ENCODE measurements at places on chromosomes 1 and 21.

DNA sequence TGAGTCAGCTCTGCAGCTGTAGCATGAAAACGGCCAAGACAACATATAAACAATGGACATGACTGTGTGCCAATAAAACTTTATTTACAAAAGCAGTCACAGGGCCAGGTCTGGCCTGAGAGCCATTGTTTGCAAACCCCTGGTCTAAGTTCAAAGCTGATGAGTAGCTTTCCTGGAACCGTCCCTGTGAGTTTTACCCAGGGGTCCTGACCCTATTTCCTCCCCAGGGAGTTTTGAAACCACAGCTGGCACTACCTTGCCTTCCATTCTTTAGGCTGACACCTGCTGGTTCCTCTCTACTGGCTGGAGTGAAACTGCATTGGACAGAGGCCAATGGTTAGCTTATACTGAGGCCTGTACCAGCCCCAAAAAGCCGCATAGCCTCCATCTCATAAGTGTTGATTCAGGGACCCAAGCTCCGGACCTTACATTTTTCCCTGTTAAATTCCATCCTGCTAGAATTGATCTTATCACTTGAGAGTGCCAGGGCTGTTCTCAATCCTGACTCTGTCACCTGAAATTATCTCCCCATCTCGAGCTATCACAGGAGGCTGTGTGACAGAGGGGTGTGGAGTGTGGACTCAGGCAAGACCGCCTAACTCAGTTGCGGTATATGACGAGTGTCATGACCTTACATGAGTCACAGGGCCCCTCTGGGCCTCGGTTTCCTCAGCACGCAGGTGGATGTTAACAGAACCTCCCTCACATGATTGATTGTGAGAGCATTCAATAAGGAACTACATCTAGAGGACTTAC is 343.6 kb downstream of the NPHP4 start:
- DNase-seq = no peak

- peak; percentile 89 for DNase-seq
These were observed 1.9 kb upstream of the ZSCAN20 start for GRCh38 chr1:33470495-33471012.

- no peak for DNase-seq
These were observed 2.3 kb downstream of the VASH2 start for GRCh38 chr1:212952641-212952976.

GRCh38 chr1:99122039-99122438 is 117.4 kb upstream of the PLPPR5 start:
- DNase-seq = no peak

GRCh38 chr1:6884652-6885153 is 99.4 kb downstream of the CAMTA1 start:
- no peak for DNase-seq

DNA sequence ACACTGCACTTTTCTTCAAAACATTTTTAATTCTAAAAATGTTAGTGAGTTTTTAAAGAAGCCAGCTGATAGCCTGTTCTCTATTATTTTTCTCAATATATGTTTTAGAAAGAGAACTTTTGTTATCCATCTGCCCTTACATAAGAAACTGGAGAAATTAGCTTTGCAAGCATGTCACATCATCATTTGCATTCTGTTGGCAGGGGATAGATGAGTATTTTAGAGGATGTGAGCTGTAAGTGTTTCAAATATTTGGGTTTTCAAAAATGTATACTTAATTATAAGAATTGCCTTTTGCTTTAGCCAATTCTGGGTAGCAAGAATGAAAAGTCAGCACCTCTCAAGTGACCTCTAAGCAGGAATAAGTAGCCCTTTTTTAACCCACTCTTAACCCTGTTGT is 7.4 kb downstream of the NFIA start:
- DNase-seq = no peak

GRCh38 chr21:46173573-46173972 is 10.7 kb downstream of the SPATC1L start:
- no peak for DNase-seq

GRCh38 chr1:50458507-50458906 is 35.3 kb upstream of the DMRTA2 start:
- DNase-seq = no peak

DNA sequence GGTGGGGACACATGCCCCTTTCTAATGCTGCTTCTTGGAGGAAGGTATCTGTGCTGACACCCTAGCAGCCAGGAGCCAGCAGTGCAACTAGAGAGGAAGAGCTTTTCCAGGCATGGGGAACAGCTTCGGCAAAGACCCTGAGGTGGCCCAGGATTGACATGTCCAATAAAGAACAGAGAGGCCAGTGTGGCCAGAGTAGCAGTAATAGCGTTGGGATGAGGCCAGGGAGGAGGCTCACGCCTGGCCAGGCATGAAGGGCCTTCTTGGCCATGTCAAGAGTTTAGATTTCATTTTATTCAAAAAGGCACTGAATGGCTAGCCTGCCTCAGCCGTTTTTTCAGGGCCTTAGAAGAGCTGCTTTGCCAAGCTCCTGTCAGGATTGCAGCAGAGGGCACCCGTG is 16.3 kb upstream of the ADAMTSL4 start:
- DNase-seq = no peak

- DNase-seq = peak; percentile 68
These were observed 8.0 kb upstream of the RLF start for GRCh38 chr1:40153073-40153770.

DNA sequence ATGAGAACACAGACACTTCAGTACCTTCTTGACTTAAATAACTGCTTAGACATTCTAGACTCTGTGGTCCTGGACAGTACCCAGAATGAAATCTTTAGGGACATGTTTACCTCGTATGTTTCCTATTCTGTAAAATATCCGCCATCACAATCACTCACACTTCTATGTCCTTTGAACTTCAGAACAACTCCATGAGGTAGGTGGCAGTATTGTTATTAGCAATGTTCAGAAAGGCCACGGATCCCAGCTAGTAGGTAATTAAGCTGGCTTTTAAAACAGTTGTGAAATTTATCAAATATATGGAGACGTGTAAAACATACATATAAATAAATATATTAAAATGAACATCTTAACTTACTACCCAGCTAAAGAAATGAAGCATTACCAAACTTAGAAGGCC is 83.4 kb downstream of the CACHD1 start:
- DNase-seq = no peak

GRCh38 chr1:39522661-39523567 is 31.5 kb downstream of the BMP8A start:
- DNase-seq = no peak

- peak; percentile 80 for DNase-seq
These were observed 70.0 kb downstream of the LMO4 start for GRCh38 chr1:87398641-87399040.

- no peak for DNase-seq
These were observed 11.2 kb downstream of the PDZK1IP1 start for GRCh38 chr1:47178654-47179016.

GRCh38 chr1:169779970-169780369 is 14.7 kb downstream of the METTL18 start:
- DNase-seq = peak; percentile 50

- DNase-seq = no peak
These were observed 82.7 kb downstream of the TAS1R2 start for GRCh38 chr1:18776777-18777176.

- DNase-seq = no peak
These were observed 150.3 kb downstream of the AMY1C start for GRCh38 chr1:103900005-103900404.

DNA sequence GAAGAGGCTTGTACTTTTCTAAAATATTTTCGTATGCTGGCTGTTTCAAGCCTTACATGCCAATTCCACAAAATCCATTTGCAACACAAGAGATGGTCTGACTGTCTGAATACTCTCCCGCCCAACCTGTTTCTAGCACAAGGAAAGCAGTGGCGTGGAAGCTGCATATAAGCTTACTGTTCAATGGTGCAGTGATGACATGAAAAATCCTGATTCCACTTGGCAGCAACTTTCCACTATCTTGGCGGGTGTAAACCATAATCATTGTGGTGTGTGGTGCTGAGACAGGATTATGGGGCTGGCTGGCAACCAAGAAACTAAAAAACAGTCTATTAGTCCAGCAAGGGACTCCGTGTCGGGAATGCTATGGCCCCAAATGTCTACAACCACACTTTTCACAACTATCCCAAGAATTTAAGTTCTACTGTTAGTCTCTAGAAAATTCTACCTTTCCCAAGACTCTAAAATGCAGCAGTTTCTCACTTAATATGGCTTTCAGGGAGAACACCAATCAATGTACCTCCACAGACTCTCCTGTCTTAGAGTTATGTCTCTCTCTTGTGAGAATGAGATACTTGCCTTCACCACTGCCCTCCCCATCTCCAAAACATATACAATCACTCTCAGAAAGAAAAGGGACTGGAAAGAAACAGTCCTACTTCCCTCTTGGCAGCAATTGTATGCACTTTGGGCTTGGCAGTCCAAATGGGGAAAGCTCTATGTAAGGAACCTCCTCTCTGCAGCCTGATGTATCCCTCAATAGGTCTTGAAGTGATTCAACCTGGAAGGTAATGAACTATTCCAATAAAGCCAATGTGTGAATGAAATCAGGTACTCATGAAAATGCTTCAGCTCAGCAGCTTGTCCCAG is 9.5 kb downstream of the COLGALT2 start:
- no peak for DNase-seq

- DNase-seq = no peak
These were observed 4.4 kb downstream of the HPCA start for GRCh38 chr1:32890516-32891240.

GRCh38 chr1:76135835-76136234 is 61.3 kb downstream of the ST6GALNAC3 start:
- DNase-seq = no peak

DNA sequence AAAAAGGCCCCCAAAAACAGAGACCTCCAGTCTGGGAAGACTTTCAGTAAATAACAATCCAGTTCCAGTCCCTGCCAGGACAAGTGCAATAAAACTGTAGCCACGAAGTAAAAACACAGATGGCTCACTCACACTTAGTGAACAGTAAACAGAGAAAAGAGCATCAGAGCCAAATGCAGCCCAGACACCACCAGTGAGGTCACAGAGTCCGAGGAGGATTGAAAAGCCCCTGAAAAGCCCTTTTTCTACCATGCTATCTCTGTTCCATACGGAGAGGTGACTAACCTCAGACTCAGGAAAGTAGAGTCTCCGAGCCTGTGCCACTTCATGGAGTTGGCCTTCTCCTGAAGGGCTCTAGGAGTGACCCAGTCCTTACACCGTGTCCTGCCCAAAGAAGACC is 84.5 kb downstream of the COLGALT2 start:
- no peak for DNase-seq

- no peak for DNase-seq
These were observed 105.4 kb upstream of the GORAB start for GRCh38 chr1:170426596-170426995.

DNA sequence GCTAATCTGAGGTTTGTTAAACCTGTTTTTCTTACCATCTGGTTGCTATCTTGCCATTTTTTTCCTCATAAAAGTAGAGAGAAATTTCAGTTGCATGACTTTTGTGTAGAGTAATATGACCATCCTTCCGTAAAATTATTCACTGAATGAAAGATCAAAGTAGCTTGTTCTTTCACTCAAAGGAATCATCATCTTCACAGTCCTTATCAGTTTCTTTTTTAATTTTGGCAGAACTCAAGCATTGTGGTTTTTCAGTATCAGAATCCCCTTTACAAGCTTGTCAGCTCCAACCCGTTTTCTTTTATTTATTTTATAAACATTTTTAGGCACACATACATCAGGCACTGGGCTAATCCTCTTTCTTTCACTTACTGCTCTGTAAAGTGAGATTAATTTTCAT is 91.7 kb downstream of the UBE2U start:
- DNase-seq = no peak

DNA sequence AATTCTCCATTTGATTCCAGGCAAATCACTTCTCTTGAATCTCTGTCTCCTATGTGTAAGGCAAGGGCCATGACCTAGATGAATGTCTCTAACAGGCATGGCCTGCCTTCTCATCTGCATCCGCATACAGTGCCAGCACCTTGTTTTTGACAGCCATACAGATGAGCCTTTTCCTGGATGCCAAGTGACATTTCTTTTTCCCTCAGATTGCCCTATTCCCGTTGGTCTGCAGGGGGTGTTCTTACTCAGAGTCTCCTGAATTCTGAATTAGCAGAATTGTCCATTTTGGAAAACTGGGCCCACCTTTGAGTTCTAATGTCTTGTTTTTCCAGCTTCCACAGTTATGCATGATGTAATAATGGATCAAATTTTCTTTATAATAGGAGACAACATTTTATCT is 88.0 kb upstream of the ADAR start:
- DNase-seq = no peak

DNA sequence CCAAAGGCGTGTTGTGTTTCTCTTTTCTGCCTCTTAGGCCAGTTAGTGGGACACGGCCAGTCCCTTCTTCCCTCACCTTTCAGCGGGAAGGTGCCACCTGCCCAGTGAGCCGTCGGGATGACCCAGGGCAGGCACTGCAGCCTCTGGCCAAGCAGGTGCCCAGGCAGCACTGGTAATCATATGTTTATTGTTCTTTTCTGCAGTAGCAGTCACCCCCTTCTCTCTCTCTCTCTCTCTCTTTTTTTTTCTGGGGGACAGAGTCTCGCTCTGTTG is 38.2 kb downstream of the CRYAA start:
- DNase-seq = no peak

DNA sequence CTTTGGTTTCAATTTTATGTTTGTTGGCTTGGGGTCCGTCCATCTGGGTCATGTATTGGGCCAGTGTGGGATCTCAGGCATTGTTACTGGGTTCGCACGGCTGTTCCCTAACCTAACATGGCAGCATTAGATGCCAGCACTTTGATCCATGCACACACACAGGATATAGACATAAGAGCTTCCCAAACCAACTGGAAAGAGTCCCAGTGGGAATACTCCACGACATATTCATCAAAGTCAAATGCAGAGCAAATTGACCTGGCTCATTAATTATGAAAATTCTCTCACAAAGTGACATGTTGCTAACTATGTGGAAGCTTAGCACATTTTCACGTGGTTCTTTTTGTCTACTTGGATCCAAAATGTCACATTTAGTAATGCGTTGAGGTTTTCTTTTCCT is 130.4 kb downstream of the SETD4 start:
- DNase-seq = no peak

GRCh38 chr1:203858055-203858454 is 3.3 kb upstream of the SNRPE start:
- DNase-seq = peak; percentile 78

DNA sequence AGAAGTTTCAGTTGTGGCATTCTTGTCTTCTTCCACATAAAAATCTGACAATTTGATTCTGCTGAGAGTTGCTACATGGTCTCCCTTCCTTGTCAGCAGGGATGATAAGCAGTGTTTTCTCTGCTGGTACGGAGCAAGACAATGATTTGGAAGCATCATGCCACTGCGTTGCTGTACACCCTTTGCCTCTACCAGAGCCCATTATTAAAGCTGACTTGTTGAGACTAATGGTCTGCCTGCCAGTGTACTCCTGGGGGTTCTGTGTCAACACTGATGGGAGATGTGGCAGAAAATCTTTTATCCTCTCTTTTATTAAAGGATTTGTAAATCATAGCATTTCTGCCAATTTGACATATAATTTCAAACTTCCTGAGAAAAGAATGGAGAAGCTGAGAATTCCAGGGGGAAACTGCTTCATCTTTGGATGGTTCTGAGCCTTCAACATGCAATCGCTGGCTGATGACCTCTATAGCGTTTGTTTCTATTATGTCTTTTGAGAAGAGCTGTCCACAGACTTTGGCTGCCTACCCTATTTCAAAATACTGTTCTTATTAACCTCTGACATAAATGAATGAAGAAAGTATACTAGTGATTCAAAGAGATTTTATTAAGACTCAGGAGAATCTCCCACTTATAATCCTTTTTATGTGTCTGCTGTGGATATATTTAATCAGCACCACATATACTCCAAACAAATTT is 47.9 kb upstream of the DYNLT5 start:
- DNase-seq = no peak

GRCh38 chr1:228884196-228884595 is 148.9 kb downstream of the RHOU start:
- no peak for DNase-seq
